ENCODE measurements at places on chromosomes 2 and 18. TPM values are rescaled to one million over a fixed set of nuclear protein-coding genes. Genes with fewer than 3 reads are reported as not detected.

SPHKAP gene
- not detected for total RNA-seq

FAHD2A gene
- total RNA-seq = 37.3 TPM

WDPCP gene
- total RNA-seq = 4.9 TPM

ARHGEF4 gene
- 0.30 TPM for total RNA-seq

PID1 gene
- total RNA-seq = not detected

DNA sequence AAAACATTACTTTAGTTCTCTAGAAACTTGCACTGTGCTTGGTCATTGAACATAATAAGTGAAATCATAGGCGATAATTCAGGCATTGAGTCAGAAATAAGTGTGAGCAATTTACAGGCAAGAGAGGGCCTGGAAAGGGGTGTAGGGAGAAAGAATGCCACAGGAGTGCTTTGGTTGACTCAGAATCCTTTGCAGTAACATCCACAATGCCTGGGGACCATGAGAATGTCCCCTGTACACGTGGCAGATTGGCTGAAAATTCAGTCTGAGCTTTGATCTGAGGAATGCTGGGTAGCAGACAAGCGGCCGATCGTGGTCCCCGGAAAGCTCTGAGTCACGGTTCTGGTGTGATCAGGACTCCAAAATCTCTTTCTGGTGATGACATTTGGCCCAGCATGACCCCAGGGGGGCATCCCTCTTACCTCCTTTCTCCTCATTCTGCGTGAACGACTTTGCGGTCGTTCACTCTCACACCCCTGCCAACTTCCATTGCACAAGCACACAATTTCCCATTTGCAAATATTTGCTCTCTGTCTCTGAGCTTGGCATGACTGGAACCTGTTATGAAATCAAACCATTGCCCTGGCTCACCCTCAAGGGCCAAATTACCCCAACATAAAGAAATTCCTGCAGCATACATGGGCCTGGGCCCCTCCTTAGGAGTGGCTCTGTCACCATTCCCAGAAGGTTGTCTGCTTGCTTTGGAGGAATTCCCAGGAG is 305.0 kb upstream of the EPAS1 start:
- no peak for DNase-seq

DNA sequence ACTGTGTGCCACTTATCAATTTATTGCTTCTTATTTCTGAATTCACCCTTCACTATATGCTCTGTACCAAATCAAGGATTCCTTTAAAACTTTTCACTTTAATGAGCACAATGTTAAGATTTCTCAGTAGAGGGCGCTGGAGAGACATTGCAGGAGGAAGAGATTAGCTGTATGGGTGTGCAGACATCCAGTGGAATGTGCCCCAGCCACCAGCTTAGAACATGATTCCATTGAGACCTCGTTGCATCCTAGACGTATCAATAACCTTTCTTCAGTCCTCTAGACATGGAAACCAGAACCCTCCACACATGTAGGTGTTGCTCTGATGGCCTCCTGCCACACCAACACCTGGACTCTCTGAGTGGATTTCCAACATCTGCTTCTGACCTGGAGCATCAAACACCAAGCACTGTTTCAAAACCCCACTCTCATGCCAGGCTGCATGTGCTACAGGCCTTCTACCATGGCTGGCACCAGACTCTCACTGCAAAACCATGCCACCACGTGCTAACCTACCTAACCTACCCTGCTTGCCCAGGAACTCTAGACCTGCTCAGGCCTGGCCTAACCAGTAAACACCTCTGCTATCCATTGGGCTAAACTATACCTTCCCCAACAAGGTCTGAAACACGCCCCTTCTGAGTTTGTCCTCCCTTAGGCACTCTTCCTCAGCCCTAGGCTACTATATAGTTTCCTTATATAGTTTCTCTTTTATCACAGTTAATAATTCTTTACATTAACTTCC is 633.2 kb upstream of the PKDCC start:
- DNase-seq = no peak

GRCh38 chr2:98822301-98823164 is 91.6 kb upstream of the MGAT4A start:
- peak; percentile 68 for DNase-seq

DNA sequence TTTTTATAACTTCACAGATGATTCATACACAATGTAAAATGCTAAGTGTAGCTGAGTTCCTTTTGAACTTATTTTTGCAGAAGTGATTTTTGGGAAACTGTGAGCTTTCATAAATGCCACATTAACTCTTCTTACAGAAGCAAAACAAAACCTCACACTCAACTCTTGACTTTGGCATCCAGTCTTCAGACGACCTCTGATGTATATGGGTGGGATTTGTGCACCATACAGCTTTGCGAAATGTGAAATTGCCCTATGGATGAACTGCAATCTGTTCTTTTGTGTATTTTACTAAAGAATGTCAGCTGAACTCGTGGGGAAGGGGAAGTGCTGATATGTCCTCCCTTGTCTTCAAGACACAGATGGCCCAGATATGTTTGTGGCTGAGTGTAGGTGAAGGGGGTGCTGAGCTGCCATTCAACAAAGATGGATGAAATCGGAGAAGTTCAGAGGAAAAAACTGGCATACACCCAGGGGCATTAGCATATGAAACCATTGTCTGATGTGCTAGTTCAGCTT is 218.3 kb downstream of the PTGR3 start:
- no peak for DNase-seq

- no peak for DNase-seq
Observed at GRCh38 chr2:7102826-7103225, 185.6 kb downstream of the RNF144A start.

DNA sequence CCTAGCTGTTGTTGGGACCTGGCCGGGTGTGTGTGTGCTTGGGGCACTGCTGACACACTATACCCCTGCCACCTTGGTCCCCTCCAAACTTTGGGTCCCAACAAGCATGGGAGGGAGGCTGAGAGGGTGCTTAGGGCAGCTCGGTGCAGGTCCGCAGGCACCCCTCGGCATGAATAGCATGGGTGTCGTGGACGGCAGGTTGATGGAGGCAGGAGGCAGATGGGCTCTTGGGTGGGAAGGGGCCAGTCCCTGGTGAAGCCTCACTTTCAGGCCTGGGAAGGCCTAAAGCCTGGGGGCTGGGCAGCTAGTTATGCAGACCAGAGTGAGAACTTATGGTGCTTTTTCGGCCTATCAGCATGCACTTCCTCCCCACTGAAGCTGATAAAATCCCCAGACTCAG is 164.2 kb downstream of the CDH19 start:
- no peak for DNase-seq

- no peak for DNase-seq
Observed at GRCh38 chr2:199469514-199470360, 12.0 kb upstream of the SATB2 start.

- DNase-seq = no peak
Observed at GRCh38 chr2:6977113-6977741, 60.0 kb downstream of the RNF144A start.

- DNase-seq = no peak
Observed at GRCh38 chr18:43934781-43935471, 657.6 kb upstream of the SYT4 start.

GRCh38 chr2:182904844-182905243 is 38.4 kb upstream of the FRZB start:
- no peak for DNase-seq

GRCh38 chr2:187453078-187453641 is 5.1 kb upstream of the CALCRL start:
- DNase-seq = no peak

DNA sequence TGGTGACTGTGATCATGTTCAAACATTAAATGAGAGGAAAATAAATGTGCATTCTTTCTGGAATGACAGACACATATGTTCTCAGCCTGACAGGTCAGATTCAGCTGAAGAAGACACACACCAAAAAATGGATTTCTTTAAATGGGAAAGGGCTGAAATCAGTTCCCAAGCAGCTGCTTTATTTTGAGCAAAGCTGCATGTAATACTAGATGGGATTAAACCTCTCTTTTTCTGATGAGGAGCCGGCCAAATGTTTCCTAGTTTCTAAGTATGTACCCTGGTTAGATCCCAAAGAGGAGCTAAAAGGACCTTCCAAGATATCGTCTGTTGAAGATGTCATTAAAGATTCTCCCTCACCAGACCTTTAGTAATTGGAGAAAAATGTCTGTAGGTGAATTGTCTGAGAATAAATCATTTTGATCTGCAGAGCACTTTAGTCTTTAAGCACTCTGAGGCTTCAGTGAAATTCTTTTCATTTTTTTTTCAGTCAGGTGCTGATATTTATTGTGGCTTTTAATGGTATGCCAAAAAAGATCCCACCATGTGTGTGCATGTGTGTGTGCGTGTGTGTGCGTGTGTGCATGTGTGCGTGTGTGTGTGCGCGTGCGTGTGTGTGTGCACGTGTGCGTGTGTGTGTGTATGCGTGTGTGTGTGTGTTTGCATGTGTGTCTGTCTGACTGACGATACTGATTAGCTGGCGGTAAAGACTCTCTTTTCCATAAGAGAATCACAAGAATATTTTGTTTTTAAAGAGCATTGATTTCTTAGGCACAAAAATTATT is 175.8 kb downstream of the IRS1 start:
- DNase-seq = no peak

DNA sequence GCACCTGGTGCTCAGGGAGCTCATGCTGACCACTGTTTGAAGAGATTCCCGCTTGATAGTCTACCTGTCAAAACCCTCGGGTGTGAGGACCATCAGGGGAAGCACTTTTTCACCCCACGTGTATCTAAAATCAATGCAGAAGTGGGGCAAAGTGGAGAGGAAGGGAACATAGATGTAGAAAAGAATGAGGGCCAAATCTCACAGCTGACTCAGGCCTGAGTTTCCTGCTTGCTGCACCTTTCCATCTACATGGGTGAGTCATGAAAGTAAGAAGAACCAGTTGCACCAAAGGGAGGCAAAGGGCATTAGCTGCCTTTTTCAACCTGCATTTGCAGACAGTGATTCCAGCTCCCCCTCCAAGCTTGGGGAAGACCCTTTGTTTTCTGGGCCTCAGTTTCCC is 100.2 kb upstream of the MYCN start:
- DNase-seq = peak; percentile 1

DNA sequence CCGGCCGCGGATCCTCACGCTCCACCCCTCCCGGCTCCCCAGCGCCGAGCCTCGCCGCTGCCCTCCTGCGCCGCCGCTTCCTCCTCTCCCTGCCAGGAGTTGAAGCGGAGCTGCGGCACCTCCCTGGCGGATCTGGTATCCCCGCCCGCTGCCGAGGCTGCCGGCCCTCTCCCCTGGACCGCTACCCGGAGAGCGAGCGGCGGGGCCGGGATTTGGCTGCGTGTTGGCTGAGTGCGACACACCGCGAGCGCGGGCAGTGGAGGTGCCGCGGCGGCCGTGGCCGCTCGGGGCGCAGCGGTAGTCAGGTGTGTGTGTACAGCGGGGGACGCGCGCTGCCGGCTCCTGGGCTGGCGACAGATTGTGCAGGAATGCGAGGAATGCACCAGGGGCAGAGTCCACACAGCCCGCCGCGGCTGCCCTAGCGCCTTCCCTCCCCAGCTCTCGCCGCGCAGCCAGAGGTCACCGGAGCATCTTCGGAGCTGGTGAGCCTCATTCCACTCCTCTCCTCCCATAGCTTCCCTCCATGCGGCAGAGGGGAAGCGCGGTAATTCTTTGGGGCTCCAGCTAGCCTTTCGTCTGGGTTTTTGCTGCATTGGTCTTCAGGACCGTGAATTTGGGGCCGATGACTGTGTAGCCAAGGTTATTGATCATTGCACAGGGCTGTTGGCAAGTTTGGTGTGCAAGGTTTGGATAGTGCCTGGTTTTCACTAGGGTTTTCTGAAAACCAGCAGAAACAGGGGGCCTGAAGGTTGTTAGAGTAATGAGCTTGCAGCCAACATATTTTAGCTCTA is 1.3 kb downstream of the PKP4 start:
- no peak for DNase-seq

DNA sequence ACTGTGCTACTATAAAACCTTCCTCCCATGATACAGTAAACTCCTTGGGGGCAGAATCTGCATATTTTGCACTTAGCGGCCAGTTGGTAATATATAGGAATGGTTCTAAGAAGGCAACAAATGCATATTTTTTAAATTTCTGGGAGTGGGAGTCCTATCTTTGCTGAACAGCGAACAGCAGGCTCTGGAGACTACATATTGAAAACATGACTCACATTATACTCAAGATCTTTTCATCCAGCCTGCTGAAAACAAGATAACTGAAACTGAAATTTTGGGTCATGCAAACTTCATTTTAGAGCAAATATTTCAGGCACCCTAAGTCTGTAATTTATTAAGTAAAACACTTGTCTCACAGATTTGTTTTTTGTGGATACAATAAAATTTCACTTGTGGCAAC is 122.2 kb downstream of the SATB2 start:
- DNase-seq = no peak

DNA sequence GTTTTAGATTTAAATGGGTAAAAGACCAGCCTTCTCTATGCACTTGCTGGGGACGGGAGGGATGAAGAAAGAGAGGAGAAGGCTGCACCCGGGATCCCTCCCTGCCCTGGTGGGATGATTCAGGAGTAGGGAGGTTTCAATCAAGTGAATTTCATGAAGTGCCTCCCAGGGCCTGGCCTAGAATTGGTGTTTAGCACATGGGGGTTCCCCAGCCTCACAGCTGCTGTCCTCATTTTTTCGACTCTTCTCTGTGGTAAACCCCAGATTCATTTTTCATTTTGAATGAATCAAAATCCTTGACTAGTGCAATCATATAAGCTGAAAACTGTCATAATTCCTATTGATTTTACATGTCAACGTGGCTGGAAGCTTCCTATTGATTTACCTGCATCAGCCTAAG is 81.1 kb downstream of the LPIN1 start:
- DNase-seq = no peak

- DNase-seq = no peak
Observed at GRCh38 chr2:170073288-170073687, 104.7 kb upstream of the MYO3B start.

GRCh38 chr2:127351603-127352002 is 36.2 kb downstream of the MAP3K2 start:
- no peak for DNase-seq

DNA sequence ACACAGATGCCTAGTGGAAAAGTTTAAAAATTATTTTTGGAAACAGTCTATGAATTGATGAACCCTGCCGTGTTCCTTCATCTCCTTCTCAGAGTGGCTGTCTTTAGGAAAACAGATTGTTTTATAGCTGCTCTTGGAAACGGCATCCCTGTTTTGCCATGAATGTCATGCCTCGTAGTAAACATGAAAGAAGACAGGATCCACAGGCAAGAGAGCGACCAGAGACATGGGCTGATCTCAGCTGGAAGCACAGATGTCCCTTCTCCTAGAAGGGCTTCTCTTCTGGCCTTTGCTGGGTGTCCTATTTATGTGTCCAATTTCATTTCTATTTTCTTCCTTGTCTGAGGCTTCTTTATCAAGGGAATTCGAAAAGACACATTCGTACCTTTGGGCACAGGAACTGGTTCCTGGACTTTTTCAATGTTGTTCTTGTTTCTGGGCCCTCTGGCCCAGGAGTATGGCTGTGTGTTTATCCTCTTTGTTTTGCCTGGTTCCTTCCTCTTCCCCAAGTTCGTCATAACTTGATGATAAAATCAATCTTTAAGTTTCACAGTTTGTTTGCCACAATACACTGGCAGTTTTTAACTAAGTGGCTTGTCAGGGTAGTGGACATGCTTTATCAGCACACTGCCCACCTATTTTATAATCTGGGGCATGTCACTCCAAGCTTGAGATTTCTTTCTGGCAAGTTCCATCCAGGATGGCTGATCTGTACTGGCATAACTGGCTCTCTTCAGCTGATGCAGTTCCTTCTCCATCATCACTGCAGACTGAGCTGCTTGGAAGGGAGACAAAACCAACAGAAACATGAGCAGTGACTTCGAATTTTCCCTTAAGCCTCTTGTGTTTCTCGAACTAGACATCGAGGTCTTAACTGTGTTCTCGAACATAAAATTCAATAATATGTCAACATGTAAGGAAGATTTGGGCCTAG is 63.2 kb upstream of the MGAT4A start:
- no peak for DNase-seq

- no peak for DNase-seq
Observed at GRCh38 chr2:127092901-127093516, 13.9 kb downstream of the BIN1 start.
